Stomach (tissue), 19 donors: ENCODE measurements at places on chromosomes 7 and 10.
A peak's percentile ranks its signal among the peaks of the same experiment; 100 is the strongest.

DNA sequence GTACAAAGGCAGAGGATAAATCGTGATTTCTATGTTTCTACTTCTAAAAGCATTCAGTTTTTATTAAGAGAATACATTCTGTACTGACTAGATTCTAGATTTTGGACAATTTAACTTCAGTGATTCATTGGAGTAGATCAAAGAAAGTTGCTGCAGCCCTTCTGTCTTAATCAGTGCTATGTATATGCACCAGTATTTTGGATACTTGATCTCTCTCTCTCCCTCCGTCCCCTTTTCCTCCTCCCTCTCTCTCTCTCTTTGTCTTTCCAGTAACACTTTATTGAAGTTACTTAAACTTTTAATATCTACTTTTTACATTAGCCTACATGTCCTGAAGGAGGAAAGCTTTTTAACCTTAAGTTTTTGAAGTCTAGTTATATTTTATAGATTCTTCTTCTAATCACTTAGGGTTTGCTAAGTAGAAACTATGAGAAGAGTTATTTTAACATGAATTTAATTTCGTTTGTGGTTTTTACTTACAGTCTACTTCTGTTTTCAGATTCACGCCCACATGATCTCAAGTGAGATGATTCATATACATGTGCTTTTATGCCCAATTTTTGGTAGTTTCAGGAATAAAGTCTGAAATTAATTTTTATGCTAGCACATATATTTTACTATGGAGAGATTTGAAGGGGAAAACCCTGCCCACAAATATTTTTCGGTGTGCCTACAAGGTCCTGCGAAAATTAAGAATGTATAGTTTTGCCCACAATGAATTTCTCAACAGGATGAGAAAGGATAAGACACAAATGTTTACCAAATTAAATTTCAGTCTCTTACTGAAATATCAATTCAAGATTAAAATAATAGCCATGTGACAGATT lies 9.1 kb downstream of the MDFIC start:
- DNase-seq, result no peak

- peak; percentile 45 for DNase-seq
Observed at GRCh38 chr10:103652599-103653281, 159.2 kb downstream of the NEURL1 start.

DNA sequence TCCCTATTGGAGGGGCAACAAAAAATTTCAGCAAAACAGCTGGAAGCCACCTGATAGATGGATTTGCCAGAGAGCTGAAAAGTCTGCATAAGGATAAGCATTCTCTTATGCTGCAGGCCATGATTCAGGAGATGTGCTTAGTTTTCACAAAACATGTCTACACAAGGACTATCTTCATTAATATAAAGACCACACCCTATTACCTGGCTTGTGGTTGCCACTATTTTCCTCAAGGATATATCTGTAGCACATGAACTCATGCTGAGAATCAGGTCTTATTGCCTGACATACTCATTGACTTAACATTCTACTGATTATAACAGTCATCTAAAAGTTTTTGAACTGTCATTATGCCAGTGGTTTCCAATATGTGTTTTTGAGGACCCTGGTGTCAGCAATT lies 7.1 kb upstream of the COL17A1 start:
- no peak for DNase-seq

DNA sequence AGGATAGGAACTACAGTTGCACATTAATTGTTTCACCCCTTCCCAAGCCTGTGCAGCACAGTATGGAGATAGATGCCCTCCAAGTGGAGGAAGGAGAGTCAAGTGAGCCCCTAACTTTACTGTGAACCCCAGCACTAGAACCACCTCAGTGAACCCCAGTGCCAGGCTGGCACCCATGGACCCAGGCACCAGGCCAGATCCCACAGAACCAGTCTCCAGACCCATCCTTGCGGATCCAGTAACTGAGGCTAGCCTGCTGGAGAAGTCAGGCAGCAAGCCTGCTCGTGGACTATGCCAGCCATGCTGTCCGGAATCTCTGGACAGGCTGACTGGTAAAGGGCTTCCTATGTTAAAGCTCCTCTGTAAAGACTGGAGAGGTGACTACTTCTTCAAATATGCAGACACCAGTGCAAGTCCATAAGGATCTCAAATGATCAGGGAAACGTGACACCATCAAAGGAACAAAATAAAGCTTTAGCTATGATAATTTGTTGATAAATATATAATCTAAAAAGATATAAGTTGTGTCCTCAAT lies 27.7 kb downstream of the SHOC2 start:
- DNase-seq, result no peak

- DNase-seq, result no peak
Observed at GRCh38 chr7:107224374-107225223, 55.8 kb downstream of the HBP1 start.

- DNase-seq, result no peak
Observed at GRCh38 chr7:137295739-137296324, 47.7 kb downstream of the PTN start.

DNA sequence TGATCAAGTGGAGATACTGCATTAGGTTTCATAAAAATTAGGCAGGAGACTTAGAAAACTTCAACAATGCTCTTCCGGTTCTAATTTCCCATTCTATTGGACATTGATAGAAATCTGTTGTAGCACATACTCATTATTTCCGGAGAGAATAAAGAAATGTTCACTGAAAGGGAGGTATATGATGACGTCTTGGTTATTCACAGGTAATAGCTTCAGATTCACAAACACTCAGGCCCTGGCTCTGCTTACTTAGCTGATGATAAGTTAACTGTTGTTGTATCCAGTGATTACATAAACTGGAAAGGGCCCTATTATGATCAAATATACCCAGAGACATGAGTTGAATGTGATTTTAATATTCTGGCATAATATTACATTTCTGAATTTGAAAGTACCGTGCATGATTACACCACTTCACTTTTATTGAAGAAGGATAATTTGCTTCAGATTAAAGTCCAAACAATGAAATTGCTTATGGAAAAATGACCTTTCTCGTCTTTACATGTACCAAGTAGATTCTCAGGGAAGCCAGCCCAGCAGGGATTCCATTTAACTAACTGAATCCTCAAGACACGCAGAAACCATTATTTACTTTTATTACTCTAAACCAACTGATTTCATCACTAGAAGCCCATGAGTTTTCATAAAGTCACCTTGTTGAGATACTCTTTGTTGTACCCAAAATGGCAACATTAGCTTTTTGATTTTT lies 288.0 kb upstream of the PITRM1 start:
- no peak for DNase-seq

DNA sequence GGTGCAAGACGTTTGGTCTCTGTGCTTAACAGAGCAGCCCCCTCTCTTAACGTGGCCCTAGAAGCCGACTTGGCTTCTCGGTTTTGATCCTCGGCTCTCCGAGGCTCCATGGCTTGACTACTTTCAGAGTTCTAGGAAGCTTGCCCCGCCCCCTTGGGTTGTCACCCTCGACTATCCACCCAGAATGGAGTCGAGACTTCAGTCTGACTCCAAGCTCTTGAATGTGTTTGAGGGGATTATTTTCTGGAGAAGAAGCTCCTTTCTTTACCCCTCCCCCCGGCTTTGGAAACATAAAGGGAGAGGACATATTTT lies 448 bp downstream of the SEC24C start:
- DNase-seq, result peak; percentile 58

DNA sequence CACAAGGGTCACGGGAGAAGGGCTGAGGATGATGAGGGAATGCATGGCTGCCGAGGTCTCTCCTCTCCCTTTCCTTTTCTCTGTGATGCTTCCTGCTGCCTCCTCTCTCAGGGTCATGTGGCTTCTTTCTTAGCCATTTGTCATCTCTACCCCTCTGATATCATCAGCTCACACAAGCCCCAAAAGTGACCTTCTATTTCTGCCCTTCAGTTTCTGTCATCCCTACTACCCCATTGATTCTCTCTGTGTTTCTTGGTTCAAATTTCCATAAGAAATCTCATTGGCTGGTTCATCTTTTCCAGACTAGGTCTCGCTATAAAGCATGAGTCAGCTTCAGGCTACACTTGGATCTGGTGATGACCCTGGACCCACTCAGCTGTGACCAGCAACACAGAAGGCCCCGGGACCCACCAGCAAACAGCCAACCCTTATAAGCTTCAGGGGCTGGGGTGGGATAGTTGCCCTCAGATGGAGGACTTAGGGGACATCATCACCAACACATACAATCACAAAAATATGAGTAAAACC lies 284.3 kb downstream of the SKAP2 start:
- DNase-seq, result no peak

DNA sequence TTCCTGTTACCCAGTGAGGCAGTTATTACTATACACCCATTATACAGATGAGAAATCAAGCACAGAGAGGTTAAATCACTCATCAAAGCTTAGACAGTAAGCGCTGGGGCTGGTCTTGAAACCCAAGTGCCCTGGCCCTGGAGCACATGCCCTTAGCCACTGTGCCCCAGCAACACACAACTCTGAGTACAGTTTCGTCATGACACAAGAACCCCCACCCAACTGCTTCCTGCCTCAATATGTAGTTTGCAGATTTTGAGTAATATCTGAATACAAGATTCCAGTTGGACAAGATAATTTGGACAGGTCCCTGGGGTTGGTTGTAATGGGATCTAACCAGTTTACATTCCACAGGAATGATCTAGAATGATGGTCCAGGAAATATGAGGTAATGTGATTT lies 62.8 kb downstream of the SH3PXD2A start:
- no peak for DNase-seq
